SW480 (cell line): ENCODE measurements at places on chromosomes 1 and 21.

GRCh38 chr1:168863772-168864171 is 134.8 kb upstream of the DPT start:
- DNase-seq = no peak

DNA sequence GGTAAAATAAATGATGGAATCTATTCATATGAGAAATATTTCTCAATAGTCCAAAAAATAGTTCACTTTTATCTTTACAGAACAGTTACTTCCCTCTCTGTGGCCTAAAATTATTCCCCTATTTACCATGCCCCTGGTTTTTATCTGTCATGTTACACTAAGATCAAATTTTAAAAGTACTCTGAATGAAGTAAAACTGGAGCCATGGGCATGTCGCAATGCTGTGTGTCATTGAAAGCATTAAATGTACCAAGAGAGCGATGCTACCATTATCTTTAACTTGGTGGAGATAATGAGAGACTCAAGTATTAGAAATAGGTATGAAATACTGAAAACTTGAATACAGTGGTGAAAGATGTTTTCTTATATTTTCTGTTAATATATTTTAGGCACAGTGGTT is 146.2 kb downstream of the KCNT2 start:
- no peak for DNase-seq

DNA sequence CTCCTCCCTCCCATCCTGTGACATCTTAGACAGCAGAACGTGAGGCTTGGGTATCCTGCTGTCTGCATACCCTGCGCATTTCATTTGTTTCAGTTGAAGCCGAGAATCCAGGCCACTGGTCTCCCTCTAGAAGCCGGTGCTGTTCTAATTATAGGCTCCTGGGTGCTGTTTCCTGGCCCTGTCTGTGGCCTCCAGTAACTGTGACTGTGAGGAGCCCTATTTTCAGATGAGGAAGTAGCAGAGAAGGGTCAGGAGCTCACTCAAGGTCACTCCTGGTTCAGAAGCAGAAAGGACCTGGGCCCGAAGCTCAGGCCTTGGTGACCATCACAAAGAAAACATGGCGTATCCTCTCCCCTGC is 24.0 kb downstream of the COQ8A start:
- DNase-seq = no peak

GRCh38 chr1:233993651-233994050 is 89.2 kb downstream of the SLC35F3 start:
- DNase-seq = peak; percentile 79

DNA sequence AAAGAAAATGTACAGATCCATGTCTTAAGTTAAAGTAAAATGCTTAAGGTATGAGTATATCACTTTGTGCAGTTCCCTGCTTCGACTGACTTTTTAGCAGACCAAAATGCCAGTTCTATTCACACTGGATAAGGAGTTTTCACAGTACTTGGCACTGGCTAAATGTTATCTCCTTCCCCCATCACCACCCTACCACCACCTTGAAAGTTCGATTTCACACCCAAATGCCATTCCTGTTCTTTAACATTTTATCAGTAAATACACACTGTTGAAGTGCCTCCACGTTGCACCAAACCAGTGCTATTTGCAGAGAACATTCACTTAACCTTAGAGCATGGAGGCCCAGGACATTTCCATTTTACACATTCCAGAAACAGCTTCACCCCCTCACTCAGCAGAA is 100.0 kb downstream of the URB2 start:
- no peak for DNase-seq

- DNase-seq = no peak
These were observed 633.3 kb downstream of the LMO4 start for GRCh38 chr1:87961992-87962391.

- DNase-seq = no peak
These were observed 15.1 kb downstream of the NEK7 start for GRCh38 chr1:198171667-198172540.

GRCh38 chr21:35579520-35580293 is 480.6 kb downstream of the SETD4 start:
- DNase-seq = no peak

GRCh38 chr1:180269645-180270529 is 39.8 kb downstream of the LHX4 start:
- peak; percentile 27 for DNase-seq

- no peak for DNase-seq
These were observed 586.4 kb upstream of the ZRANB2 start for GRCh38 chr1:71667216-71667615.

DNA sequence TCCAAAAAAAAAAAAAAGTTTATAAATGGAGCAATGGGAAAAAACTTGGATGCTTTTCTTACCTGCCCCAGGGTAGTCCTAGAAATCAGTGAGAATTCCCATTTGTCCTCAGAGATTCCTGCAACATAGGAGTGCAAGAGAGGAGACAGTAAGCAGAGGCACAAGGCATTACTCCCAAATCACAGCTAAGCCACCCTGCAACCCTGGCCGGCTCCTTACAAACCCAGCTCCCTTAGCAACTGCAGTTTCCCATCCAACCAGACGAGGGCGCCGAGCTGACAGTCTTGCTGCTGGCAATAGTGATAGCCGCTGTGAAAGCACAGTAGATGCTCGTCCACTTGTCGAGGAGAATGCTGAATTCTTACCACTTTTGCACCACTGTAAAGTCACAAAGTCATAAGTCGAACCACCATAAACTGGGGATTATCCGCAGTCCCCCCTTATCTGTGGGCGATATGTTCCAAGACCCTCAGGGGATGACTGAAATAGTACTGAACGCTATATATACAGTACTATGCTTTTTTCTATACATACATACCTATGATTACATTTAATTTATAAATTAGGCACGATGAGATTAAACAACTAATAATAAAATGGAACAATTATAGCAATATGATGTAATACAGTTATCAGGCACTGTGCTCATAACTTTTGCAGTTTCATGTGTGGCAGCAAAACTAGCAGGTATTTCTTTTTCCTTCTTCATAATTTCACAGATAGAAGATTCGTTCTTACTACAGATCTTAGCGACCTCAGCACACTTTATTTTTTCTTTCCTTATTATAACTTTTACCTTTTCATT is 6.0 kb upstream of the PITHD1 start:
- peak; percentile 66 for DNase-seq

GRCh38 chr1:235077571-235078479 is 50.8 kb downstream of the TOMM20 start:
- DNase-seq = no peak

DNA sequence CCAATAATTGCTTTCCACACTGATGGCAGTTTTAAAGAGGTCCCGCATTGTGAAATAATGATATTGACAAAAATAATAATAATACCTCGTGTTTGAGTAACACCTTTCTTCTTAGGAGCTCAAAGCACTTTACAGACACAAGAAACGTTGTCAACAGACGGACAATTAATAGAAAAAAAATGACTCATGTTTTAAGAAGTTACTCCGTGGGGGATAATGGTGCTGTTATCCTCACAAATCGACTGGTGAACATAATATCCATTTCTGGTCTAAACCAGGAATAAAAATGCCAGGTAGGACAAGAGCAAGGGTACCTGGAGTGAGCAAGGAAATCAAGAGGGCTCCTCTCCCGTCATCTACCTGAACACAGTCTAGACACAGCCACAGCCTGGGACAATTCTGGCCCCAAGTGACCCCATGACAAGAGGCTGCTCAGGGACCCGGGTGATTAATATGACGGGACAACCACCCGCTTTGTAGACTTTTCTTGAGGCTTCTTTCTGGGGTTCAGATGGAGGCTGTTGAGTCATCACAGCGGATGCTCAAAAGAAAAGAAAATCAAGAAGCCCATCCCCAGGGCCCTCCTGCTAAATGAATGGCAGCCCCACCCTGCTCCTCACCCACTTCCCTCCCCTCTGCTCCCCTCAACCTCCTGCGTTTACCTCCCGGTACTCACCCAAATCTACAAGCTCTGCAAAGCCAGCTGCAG is 146.2 kb upstream of the IRF2BP2 start:
- no peak for DNase-seq

DNA sequence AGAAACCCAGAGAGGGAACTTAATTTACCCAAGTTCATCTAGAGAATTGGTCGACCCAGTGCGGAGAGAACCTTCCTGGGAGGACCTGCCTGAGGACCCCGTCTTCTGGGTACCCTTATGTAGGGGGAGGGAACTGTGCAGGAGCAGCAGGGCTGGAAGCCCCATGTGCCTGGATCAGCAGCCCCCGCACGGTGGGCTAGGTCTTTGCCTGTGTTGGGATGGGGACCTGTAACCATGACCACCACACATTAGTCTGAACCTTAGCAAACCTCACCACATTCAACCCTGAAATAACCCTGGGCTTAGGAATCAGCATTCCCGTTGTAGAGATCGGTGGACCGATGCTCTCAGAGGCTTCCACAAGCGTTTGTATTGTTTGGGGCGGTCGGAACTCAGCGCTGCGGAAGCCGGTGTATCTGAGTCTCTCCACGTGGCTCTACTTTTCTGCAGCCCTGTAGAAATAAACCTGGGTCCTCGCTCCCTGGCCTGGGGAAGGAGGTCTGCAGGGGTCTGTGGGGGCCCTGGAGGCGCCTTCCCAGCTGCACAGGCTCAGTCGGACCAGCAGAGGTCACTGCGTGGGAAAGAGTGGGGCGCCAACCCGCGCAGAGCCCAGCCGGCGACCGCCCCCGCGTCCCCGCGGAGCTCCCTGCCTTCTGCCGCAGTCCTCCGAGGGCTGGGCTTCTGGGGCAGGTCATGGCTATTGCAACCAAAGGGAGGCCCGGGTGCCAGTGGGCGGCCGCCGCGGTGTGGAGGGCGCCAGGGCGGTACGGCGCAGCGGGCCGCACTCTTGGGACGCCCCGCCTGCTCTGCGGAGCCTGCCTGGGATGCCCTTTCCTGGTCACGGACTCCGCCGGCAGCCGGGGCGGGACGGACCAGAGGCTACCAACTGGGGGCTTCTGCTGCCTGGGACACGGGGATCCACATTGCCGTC is 36.2 kb upstream of the KCNA10 start:
- DNase-seq = peak; percentile 27

DNA sequence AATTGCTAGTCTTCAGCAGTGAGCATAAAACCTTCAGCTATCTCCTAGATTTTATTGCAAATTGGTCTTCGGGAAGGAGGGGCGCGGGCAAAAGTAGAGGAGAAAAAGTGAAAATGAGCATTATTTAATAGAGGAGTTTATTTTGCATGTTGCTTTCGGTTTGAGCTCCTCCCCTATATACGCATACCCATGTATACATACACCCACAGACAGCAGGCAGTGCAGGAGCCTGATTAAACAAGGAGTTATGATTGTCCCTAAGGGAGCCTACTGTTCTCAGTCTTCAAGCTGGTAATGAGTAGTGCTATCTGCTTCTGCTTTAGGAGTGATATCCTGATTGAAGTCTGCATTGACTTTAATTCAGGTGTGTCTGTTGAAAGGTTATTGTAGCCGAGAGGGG is 133.8 kb downstream of the SPATA46 start:
- DNase-seq = no peak

DNA sequence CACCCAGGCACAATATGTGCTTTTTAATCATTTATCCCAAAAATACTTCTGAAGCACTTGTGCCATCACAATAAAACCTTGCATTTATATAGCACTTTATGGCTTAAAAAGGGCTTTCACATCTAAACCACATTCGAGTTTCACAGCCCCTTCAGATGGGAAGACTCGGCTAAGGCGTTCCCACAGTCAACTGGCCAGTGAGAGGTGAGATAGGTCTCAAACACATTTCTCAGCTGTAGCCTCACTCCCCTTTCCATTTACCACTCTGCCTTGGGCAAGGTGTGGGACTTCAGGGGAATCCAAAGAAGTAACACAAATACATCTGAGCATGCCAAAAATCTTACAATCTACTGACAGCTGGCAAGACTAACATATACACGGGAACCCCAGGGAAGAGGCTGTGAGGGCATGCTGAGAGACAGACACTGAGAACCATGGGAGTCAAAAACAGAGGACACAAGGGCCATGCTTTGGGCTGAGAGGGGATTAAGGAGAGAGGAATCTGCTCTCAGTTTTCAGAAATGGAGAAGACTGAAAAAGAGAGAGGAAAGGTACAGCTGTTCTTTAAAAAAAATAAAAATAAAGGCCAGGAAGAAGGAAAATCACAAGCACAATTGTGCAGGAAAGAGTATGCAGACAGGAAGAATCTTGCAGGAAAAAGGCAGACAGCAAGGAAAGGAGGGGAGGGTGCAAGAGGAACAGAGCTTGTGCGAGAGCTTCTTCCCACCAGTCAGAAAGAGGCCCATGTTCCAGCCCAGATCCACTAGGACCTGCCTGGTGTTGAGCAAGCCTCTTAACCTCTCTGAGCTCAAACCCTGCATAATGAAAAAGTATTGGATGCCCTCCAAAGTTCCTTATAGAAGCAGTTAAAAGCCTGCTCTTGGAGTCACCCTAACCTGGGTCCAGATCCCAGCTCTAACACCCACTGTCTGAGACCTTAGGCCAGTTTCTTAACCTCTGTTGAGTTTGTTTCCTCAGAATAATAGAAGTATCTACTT is 73.5 kb downstream of the JAK1 start:
- no peak for DNase-seq

GRCh38 chr1:48215222-48215621 is 7.3 kb upstream of the SLC5A9 start:
- DNase-seq = no peak

DNA sequence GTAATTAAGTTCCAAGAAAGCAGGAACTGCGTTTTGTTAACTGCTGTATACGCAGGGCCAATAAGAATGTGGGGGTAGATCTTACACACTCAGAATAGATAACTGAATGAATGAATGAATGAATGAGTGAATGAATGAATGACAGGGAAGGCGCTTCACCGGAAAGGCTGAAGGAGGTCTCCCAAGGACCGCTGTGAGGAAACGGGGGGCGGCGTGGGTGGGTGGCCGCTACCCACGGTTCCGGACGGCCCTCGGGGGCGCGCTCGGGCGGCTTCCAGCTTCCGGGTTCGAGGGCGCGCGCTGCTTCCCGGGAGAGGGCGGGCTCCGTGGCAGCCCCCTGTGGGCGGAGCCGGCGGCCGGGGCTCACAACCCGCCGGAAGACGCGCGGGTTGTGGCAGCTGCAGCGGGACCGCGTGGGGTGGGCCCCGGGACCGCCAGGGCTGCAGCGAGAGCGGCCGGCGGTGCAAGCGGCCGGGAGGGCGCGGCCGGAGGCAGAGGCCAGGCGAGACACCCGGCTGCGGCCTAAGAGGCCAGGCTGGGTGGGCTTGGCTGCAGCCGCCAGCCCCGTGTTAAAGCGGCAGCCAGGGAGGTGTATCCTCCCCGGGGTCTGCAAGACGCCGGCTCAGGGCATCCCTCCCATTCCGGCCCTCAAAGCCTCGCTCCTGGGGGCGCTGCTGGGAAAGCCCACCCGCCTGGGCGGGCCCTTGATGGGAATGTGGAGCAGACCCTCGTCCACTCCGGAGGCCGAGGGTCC is at the start of gene ZFP69:
Gene ZFP69, plus strand, starts transcription at position 367 of the 754 bp plus-strand sequence. CDS start 2,072 bp downstream, outside the sequence.
- peak; percentile 7 for DNase-seq

- DNase-seq = peak; percentile 54
These were observed 53.8 kb upstream of the MROH9 start for GRCh38 chr1:170881268-170882265.

GRCh38 chr1:14592004-14592631 is 6.4 kb upstream of the KAZN start:
- no peak for DNase-seq
